ENCODE measurements at places on chromosomes 6 and 20.
A peak's percentile ranks its signal among the peaks of the same experiment; 100 is the strongest.

DNA sequence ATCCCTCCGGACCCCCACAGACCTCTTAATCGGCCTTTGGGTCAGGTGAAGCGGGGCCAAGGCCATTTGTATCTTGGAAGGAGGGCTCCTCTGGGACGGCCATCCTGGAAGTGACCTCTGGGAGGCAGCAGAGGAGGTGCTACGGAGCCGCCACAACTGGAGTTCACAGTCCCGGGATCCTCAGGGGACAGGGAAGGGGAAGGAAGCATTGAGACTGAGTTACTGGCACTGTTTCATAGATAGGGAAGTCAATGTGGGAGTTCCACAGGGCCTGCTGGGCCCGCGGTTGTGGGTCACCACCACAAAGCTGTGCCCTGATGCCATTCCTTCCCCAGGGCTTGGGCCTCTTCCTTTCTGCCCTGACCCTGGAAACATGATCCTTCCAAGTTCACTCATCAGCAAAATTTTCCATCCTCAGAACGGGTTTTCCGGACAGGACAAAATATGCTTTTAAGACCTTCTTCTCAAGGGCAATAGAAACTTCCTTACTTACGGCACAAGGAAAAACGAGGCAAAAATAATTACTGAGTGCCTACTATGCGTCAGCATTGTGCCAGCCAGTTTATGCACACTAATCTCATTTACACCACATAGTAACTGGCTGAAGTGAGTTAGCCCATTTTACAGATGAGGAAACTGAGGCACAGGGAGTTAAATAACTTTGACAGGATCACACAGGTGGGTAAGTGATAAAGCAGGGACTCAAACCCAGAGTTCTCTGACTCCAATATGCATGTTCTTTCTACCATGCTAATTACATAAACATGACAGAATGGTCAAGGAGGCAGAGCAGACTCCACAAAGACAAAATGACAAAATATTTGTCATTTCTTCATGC lies 143.8 kb downstream of the UNC5CL start:
- DNase-seq, result no peak

DNA sequence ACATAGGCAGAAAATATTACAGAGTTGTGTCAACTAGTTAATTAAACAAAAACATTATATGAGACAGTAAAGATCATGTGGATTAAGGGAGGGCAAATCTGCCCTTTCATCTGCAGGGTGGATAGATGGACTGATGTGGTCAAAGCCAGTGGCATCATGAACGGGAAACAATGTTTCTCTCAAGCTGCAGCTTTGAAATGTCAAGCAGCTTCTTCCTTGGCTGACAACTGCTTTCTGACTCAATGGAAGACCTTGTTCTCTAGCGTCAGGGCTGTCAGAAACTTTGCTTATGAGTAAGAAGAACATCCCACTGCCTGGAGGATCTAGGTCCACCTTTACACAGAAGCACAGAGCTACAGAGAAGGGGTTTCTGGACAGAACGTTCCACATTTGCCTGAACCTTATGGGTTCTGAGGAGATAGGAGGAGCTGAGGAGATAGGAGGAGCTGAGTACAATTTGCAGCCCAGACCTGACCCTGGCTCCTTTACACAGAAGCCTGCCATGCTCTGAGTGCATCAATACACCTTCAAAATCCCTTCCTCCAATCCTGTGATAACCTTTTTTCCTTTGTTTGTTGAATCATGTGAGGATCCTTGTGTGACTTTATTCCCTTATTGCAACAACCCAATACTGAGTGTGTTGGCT lies 6.1 kb downstream of the CST5 start:
- no peak for DNase-seq

DNA sequence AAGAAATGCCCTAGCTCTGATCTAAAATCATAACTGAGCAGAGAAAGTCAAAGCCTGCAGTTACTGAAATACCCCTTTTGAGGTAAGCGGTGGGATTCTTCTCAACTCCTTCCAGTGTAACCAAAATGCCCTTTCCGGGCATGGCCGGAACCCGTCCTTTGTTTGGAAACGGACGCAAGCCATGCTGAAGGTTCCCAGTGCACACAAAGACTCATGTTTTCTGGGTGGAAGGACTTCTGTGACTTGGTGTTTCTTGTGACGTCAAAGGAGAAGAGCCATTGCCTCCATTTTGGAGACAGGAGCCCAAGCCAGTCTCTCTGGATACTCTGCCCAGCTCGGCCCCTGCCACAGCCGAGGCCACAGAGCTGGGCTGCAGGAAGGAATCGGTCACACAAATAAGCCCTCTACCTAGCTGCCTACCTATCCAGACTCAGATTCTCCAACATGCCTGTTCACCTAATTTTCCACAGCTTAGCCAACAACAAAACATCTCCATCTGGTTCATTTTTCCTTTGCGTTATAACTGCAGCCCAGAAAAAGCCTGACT lies 182.8 kb downstream of the TBXT start:
- no peak for DNase-seq

GRCh38 chr20:16048876-16049275 lies 524.4 kb downstream of the KIF16B start:
- DNase-seq, result no peak

DNA sequence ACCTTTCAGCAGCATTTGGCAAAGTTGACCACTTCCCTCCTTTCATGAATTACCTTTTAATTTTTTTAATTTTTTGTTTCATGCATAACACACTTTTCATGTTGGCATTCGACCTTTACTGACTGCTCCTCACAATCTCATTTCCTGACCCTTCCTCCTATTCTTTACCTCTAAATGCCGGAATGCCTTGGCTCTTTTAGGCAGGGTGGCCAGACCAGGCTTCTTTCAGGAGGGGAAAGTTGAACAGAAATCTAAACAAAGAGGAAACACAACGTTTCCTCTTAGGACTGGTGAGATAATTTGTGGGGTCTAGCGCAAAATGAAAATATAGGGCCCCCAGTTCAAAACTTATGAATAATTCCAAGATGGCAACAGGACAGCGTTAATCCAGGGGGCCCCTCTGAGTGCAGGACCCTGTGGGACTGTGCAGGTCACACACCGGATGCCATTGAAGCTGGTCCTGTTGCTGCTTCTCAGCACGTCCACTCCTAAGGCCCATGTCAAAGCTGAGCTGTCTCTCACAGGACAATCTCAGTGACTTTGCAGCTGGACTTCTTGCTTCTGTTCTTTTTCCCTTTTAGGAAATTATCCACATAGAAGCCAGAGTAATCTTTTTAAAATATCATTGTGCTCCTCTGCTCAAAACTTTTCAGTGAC lies 313.8 kb downstream of the HDGFL1 start:
- no peak for DNase-seq

DNA sequence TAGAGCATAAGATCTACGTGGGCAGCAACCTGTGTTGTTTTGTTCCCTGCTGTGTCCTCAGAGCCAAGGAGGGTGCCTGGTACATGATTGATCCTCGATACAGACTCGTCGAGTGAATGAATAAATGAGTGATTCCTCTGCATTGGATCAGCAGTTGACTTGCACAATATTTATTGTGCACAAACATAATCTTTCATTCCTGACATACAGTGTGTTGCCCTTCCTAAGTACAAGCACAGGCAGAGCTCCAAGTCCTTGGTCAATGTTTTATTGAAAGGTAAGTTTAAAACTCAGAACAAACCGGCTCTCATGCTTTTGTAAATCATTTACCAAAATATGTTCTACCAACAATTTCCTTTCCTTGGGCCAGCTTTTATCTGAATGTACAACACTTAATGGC lies 57.4 kb downstream of the STMND1 start:
- DNase-seq, result no peak

DNA sequence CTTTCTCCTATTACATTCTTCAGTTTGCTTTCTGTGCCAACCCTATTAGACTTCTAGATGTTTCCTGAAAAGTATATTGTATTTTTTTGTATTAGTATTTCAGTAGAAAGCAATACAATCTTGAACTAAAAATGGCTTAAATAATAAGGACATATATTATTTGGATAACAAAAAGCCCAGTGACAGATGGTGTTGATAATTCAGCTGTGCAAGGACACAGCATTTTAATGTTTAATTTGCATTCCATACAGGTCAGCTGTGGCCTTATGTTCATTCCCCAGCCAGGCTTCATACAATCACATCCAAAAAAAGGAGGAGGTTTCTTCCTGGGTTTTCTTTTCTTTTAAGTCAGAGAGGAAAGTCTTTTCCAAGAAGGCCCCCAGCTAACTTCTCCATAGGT lies 236.9 kb downstream of the CD109 start:
- DNase-seq, result no peak

DNA sequence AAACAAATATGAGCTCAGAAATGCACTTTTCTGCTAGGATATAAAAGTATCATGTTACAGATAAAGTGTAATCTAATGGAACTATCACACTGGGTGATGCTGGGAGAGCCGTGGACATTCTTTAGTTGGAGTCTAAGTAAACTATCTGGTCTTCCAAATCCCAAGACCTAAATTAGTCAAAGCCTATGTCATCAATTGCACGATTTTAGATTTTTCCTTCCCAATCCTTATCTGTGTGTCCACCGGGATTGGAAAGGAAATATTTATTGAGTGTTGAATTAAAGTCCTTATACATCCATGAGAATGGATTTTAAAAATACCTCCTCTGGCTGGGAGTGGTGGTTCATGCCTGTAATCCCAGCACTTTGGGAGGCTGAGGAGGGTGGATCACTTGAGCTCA lies 19.6 kb upstream of the MRAP2 start:
- no peak for DNase-seq

DNA sequence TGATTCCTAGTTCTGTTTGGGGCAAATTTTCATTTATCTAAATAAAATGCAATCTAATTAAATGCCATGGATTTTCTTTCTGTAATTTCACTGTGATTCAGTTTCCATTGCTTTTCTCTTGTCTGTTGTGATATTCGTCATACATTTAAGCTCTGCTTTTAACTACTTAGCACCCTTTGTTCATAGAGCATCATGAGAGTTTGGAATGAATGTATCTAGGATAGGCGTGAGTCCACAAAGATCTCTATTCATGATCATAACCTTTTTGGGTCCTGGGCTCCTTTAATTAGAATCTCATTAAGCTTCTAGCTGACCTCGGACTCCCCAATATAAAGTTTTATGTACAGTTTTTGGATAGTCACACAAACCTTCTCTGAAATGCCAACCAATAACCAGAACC lies 32.9 kb downstream of the ZBTB2 start:
- no peak for DNase-seq

DNA sequence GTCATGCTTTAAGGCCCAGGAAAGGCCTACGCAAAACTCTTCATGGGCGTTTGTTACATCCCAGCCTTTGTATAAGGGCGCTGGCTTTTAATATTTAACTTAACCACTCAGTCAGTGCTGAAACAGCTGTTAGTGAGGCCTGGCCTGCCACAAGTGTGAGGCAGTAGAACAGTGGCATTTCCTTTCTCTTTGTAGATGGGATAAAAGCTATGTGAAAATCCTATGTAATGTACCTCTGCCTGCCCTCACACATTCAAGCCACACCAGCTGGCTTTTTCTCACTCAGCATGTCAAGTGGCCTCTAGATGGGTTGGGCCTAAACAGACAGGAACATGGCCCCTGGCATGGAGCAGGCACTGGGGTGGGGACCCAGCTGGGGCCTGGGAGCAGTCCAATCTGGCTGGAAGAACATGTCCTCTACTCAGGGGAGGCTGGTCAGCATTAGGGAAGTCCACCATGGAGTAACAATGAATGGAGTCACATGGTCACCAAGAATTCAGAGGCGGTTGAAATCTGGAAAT lies 20.7 kb downstream of the CGA start:
- DNase-seq, result no peak

GRCh38 chr20:44728801-44729443 lies 13.8 kb downstream of the CCN5 start:
- DNase-seq, result peak; percentile 60

DNA sequence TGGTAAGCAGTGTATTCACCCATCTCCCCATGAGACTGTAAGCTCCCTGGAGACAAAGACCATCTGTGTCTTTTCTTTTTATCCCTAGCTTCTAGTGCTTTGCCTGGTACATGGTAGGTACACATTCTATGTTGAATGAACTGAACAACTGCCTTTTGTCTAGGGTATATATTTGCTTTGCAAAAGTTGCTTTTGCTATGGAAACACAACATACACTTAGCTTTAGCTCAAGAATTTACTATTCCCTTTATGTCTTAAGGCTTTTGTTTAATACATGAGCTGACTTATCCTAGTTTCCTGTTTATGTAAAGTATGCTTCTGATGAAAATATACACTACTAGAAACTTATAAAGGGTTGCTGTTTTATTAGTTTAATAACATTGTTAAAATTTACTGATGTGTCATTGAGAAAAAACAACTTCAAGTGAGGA lies 198.2 kb downstream of the PRL start:
- DNase-seq, result no peak

GRCh38 chr20:56627122-56628014 lies 1.7 kb upstream of the TFAP2C start:
- DNase-seq, result no peak

DNA sequence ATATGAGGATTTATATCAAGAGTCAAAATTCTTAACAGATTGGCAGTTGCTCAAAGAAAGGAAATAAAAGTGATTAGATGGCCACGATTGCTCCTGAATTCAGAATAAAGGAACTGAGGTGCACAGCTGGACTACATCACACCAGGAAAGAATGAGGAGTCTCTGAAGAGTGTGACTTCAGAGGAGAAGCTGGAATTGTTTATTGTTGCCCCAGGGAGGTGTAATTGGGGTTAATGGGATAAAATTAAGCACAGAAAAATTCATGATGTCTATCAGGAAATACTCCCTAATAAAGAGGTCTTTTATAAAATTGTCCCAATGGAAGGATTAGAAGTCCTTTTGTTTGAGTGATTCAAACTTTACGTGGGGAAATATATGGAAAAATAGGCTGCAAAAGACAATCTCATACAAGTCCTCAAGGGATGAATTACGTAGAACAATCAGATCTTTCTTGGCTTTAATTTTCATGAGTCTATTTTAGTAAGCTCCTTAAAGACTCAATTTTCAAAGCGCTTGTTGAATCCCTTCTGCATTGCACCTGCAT lies 208.6 kb upstream of the RNF217 start:
- no peak for DNase-seq

DNA sequence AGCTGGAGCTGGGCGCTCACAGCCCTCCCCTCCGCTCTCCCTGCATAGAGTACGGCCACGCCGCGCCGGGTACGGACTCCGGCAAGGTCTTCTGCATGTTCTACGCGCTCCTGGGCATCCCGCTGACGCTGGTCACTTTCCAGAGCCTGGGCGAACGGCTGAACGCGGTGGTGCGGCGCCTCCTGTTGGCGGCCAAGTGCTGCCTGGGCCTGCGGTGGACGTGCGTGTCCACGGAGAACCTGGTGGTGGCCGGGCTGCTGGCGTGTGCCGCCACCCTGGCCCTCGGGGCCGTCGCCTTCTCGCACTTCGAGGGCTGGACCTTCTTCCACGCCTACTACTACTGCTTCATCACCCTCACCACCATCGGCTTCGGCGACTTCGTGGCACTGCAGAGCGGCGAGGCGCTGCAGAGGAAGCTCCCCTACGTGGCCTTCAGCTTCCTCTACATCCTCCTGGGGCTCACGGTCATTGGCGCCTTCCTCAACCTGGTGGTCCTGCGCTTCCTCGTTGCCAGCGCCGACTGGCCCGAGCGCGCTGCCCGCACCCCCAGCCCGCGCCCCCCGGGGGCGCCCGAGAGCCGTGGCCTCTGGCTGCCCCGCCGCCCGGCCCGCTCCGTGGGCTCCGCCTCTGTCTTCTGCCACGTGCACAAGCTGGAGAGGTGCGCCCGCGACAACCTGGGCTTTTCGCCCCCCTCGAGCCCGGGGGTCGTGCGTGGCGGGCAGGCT lies 4.6 kb downstream of the KCNK15 start:
- no peak for DNase-seq

GRCh38 chr6:118386975-118387374 lies 161.1 kb upstream of the PLN start:
- DNase-seq, result no peak
